ENCODE measurements at places on chromosomes 4 and X.

- DNase-seq: no peak
These were observed 1969.3 kb downstream of the PCDH7 start for GRCh38 chr4:32689518-32689917.

GRCh38 chrX:9745417-9746115 is 20.1 kb downstream of the GPR143 start:
- no peak for DNase-seq

- DNase-seq: no peak
These were observed 21.7 kb downstream of the LETM1 start for GRCh38 chr4:1834047-1834775.

DNA sequence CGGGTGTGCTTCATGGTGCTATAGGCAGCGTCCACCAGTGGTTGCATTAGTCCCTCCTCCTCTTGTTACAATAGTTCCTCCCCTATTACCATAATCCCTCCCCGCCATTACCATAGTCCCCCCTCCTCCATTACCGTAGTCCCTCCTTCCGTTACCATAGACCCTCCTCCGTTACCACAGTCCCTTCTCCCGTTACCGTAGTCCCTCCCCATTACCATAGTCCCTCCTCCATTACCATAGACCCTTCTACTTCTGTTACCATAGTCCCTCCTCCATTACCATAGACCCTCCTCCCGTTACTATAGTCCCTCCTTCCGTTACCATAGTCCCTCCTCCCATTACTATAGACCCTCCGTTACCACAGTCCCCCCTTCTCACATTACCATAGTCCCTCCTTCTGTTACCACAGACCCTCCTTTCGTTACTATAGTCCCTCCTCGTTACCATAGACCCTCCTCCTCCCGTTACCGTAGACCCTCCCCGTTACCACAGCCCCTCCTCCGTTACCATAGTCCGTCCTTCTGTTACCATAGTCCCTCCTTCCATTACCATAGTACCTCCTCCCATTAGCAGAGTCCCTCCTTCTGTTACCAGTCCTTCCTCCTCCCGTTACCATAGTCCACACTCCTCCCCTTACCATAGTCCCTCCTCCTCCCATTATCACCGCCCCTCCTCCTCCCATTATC is 129.6 kb downstream of the DHRSX start:
- no peak for DNase-seq

GRCh38 chr4:153060196-153060595 is 124.1 kb downstream of the FHDC1 start:
- DNase-seq: no peak

GRCh38 chr4:151325111-151325948 is at the start of gene SH3D19:
TSS of gene SH3D19 (minus strand) at chr4:151325605. CDS start at chr4:151325352, 253 bp downstream.
- no peak for DNase-seq

DNA sequence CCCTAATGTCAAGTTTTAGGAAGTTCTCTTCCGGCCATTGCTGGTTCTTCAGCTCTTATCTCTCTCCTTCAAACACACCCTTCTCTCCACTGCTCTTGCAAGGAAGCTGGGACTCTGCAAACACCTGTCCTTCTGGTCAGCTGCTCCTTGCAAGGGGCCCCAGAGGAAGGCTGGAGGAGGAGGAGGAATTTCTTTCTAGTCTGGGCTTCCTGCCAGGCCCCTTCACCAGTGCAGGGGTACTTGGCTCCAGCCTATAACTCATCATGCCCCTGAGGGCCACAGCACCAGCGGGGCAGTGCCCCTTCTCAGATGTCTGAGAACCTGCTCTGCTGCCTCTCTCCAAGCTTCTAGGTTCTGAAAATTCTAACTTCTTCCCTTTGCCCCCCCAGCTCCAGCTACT is 46.7 kb downstream of the REELD1 start:
- no peak for DNase-seq

DNA sequence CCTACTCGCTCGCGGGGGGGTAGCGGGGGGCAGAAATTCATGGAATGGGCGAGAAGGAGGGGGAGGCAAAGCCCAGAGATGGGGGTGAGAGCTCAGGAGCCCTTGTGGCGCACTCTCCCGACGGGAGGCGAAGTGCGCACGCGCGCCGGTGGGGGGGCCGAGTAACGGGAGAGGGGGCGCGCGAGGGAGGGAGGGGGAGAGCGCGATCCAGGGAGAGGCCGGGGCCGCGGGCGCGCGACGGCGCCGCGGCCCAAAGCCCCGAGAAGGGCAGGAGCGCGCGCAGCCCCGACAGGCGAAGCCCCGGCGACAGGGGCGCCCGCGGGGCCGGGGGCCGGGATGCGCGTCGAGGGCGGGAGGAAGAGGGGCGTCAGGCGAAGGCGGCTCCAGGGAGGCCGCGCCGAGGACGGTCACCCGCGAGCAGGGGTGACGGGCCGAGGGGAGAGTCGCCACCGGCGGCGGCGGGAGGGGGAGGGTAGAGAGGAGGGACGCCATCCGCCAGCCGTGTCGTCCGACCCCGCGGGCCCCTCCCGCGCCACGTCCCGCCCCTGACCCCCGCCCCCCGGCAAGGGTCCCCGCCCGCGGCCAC is 421 bp downstream of the MECP2 start:
- DNase-seq: peak; percentile 69

- no peak for DNase-seq
These were observed 1588.4 kb downstream of the STIM2 start for GRCh38 chr4:28449085-28449484.

- DNase-seq: no peak
These were observed at the start of gene ARHGEF38 for GRCh38 chr4:105551965-105552746. TSS of gene ARHGEF38 (plus strand) at chr4:105552620. CDS start at chr4:105552766, 146 bp downstream.

GRCh38 chr4:78414116-78414515 is 137.5 kb upstream of the ANXA3 start:
- DNase-seq: no peak

DNA sequence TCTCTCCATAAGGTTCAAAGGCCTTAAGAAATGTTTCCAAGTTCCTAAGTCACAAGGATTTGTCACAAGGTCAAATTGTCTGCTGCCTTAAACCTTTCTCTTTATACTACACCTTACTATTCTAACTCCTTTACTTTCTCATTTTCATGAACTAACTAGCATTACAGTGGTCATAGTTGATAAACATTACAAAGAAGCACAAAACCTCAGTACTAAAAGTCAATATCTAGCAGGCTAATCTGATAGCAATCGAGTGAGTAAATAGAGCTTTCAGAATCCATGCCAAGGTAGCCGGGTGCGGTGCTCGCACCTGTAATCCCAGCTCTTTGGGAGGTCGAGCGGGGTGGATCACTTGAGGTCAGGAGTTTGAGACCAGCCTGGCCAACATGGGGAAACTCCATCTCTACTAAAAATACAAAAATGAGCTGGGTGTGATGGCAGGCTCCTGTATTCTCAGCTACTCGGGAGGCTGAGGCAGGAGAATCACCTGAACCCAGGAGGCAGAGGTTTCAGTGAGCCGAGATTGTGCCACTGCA is 510.0 kb downstream of the GBA3 start:
- no peak for DNase-seq

- peak; percentile 3 for DNase-seq
These were observed 65.6 kb downstream of the JAKMIP1 start for GRCh38 chr4:6134612-6135220.

DNA sequence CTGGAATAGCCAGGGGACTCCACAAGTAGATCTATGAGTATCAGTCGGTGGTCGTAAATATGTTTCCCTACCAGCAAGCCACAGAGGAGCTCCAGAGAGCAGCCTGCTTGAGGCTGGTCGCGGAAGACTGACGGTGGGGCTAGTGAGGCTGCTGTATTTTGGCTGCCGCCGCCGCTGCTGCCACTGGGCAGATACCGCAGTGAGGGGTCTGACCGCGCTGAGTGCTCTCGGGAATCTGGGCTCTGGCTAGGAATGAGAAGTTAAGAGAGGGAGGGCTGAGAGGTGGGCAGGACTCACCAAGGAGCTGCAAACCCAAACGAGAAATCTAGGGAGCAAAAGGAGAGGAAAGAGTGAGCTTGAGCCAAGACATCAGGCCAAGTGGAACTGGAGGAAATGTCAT is at the start of gene EXOC1L:
Gene EXOC1L, plus strand, starts transcription at position 157 of the 400 bp plus-strand sequence. Its CDS starts 237 bp downstream, at position 394.
- no peak for DNase-seq

DNA sequence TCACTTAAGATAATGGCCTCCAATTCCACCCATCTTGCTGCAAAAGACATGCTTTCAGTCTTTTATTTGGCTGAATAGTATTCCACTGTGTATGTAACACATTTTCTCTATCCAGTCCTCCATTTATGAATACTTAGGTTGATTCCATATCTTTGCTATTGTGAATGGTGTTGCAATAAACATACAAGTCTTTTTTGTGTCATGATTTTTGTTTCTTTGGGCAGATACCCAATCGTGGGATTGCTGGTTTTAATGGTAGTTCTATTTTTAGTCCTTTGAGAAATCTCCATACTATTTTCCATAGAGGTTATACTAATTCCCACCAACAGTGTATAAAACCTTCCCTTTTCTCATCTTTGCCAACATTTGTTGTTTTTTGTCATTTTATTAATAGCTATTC is 180.9 kb downstream of the SMIM20 start:
- no peak for DNase-seq

- DNase-seq: no peak
These were observed 72.9 kb downstream of the MAOA start for GRCh38 chrX:43728966-43729365.

GRCh38 chrX:40449396-40449795 is 131.4 kb upstream of the ATP6AP2 start:
- no peak for DNase-seq

DNA sequence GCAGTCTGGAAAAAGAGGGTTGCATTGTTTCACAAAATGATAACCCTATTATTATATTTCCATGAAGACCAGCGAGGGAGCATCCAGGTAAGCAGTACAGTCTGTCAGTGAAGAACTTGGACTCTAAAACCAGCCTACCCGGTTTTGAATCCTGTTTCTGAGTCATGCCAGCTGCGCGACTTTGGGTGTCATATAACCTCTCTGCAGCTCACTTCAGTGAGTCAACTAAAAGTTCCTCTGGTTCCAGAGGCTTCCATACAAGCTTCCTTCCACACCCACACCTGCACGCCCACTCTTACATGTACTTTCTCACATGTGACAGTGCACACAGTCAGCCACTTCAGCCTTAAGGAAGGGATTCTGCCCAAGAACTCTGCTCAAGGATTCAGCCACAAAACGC is 49.8 kb upstream of the PRPS2 start:
- DNase-seq: no peak

- DNase-seq: no peak
These were observed 56.4 kb downstream of the DCX start for GRCh38 chrX:111355523-111356115.

- DNase-seq: no peak
These were observed 74.9 kb downstream of the MTMR1 start for GRCh38 chrX:150768132-150768485.

DNA sequence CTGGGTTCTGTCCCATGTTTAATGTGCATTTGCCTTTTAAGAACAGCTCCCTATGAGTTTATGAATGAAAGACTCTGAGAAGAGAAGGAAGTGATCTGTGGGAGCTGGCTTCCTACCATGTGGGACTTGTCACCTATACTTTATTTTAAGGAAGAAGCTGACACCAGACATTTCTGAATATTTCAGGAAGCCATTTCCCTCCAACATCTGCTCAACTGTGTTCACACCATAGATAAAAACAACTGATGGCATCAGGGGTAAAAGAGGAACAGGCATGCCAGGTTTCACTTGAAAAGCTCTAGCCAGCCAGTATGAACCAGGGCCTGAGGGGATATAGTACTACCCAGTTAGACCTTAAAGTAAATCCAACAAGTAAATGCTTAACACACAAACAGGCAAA is 116.0 kb downstream of the COL4A6 start:
- DNase-seq: no peak

- DNase-seq: no peak
These were observed 93.3 kb downstream of the RASGEF1B start for GRCh38 chr4:81378386-81378785.

DNA sequence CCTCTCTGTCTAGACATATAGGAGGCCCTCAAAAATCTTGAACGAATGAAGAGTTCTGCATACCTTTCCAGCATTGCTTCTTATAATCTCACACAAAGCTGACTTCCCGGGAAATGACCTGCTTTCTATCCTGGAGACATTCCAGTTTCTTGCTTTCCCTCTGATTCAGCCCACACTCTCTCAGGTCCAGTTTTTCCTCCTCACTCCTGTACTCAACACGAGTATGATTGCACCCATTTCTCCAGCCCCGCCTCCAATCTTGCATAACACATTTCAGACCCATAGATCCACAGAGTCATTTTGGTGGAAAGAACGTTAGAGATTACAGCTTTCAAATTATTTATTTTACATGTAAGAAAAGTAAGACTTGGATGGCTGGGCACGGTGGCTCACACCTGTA is 127.5 kb upstream of the TLR3 start:
- no peak for DNase-seq

DNA sequence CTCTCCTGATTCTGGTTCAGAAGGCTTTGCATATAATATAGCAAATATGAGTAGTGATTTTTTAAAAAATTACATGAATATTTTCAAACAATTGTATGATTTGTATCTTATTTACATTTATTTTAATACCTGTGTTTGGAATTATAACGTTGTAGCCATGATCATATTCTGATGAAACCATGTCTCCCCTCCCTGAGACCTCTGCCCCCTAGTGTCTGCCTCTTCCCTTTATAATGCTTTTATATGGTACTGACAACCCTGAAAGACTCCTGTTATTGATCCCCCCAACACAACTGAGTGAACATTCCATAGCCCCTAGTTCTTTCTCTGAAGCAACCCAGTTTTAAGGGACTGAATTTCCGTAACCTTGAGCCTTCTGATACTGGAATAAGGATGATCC is 187.4 kb downstream of the SOX3 start:
- DNase-seq: no peak

DNA sequence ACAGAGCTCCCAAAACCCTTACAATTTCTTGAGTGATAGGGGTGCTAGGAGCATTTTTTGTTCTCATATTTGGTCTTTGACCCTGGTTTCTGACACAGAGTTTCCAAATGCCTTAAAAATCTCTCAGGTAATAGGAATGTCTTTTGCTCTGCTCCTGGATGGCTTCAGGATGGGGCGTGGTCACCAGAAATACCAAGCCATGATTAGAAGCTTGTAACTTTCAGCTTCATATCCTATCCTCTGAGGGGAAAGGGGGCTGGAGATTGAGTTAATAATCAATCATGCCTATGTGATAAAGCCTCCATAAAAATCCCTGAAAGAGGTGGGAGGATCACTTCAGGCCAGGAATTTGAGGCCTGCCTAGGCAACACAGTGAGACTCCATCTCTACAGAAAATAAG is 34.6 kb upstream of the IL9R start:
- DNase-seq: no peak

- DNase-seq: peak; percentile 34
These were observed 43.7 kb upstream of the TADA2B start for GRCh38 chr4:6999172-7000086.

DNA sequence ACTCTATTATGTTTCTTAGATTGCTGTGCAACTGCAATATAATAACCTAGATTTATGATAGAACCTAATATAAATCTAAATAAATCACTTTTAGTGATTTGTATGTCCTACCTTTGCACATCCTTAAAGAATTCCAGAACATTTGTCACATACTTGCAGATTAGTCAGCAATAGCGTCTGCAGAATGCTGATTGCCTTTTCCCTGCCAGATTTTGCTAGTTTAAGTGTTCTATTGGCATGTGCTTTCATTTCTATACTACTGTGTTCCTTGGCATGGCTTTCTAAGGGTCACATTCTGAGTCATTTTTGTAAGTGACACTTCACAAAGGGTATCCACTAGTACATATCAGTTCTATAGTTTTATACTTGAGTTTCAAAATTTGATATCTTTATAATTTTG is 303.1 kb upstream of the GIMD1 start:
- no peak for DNase-seq

Data from stimulated activated CD4-positive, alpha-beta T cell treated with anti-CD3 and anti-CD28 coated beads, Interleukin-4, amount 100 ng/mL, for 4 hours (primary cell).